ENCODE measurements at places on chromosomes 2 and 18.

GRCh38 chr2:211351987-211352386, 795.6 kb downstream of the CPS1 start:
- DNase-seq: no peak

DNA sequence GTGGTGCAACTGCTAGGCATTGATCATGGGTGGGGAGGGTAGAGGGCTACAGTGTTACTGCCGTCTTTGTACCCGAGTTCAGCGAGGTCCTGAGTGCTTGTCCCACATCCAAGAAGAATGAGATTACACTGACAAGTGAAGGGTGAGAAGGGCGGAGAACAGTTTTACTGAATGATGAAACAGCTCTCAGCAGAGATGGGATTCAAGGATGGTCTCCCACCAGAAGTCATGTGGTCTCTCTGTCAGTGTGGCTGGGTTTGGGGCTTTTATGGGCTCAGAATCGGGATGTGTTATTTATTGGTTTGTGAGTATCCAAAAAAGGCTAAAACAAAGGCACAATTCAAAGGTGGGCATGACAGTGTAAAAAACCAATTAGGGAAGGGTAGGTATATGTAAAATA, 10.8 kb upstream of the ASB1 start:
- DNase-seq: no peak

GRCh38 chr2:160993654-160994061, 166.6 kb upstream of the TANK start:
- DNase-seq: no peak

DNA sequence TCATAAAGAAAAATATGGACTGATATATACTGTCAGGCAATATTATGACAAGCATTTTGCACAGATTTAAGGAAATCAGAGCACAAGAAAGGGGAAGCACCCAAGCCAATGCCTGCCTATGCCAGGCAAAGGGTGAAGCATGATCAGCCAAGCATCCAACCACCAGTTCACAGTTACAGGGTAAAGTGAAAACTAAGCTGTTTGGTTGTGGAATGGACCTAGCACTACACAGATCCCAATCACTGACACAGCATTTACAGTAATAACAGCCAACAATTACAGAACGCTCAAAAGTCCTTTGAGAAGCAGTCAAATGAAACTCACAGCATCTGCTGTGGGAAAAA, 90.3 kb downstream of the SP3 start:
- peak; percentile 66 for DNase-seq

DNA sequence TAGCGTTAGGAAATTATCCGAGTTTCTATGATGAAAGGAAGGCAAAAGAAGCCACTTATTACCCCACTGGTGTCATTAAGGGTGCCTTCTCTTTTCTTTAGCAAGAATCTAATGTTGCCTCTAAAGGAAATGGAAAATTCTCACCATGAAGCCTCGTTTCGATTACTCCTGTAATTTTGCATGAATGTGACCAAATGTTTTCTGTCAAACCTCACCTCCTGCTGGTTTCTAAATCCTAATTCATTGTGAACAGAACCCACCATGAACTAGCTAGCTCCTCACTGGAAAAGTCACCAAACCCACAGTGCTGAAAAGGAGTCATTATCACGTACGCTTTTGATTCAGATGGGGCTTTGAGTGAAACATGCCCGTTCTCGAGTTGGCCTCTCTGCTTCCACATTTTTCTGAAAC, 119.9 kb downstream of the COPS8 start:
- DNase-seq: no peak

GRCh38 chr18:75215663-75216062, 5.1 kb downstream of the TSHZ1 start:
- no peak for DNase-seq

DNA sequence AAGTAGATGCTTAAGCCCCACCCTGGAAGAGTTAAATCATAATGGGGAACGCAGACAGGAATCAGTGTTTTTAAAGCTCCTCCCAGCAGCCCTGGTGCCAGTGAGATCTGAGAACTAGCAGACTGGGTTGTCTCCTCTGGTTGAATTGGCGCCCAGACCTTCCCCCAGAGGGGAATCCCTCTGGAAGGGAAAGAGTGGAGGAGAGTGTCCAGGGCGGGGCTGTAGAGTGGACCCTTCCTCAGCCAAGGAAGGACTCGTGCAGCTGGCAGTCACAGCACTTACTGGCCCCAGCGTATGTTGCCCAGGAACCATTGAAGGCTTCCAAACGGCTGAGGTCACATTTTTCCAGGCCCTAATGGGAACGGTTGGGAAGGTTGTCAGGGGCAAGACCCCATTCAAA, 62.5 kb downstream of the TGOLN2 start:
- no peak for DNase-seq

GRCh38 chr18:74661691-74662090, 64.0 kb downstream of the ZNF407 start:
- DNase-seq: no peak

DNA sequence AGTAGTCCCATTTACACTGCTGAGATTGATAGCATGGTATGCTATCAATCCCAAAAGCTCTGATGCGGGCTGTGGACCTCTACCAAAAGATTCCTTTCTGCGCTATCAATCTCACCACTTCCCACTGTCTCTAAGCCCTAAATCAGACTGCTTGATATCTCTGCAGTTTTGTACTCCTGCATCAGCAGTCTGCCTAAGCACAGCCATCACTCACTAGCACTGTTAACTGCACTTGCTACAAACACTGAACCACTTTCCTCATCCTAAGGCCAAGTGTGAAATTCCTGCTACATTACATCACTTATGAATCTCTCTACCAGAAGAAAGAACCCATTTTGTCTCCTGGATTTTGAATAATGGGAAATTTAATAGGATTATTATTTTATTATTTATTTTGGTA, 237.0 kb downstream of the HNMT start:
- no peak for DNase-seq

DNA sequence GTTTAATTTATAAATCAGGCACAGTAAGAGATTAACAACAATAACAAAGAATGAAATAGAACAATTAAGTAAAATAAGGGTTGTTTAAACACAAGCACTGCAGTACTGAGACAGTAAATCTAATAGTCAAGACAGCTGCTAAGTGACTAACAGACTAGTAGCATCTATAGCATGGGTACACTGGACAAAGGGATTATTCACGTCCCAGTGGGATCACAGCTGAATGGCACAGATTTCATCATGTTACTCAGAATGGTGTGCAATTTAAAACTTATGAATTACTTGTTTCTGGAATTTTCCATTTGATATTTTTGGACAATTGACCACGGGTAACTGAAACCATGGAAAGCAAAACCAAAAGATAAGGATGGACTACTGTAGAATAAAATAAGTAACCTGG, 161.9 kb upstream of the DAPL1 start:
- no peak for DNase-seq

DNA sequence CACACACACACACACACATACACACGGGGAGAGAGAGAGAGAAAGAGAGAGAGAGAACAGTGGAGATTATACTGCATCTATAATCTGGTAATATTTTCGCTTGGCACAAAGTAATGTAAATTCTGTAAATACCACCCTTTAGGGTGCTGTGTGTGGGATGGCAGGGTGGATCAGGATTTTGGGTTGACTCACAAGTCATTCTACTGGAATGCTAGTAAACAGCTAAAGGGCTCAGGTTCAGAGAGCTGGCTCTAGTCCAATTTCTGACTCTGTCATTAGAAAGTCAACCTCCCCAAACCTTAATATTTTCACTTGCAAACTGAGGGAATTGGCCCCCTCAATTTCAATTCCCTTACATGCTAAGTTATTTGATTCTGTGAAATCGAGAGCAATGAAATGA, 308.3 kb downstream of the TSN start:
- DNase-seq: no peak

GRCh38 chr18:51135364-51135763, 62.1 kb downstream of the MEX3C start:
- no peak for DNase-seq

GRCh38 chr2:216742411-216742810, 47.1 kb upstream of the IGFBP5 start:
- DNase-seq: no peak

DNA sequence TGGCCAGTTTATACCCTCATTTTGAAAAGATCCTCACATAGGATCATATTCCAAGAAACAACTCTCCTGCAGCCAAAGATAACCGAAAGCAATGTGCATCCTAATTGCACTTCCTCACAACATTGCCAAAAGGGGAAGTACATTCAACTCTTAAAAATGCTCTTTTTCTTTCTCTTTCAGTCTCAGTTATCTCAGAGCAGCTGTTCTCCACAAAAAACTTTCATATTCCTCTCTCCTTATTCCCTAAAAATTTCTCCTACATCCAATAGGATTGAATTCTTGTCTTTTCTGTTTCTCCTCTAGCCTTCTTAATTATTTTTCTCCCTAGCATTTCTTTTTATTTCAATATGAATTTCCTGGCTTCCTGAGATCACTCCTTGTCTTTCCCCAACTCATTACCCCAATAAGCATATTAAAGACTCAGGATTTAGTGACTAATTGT, 7.4 kb upstream of the VRK2 start:
- DNase-seq: peak; percentile 72

DNA sequence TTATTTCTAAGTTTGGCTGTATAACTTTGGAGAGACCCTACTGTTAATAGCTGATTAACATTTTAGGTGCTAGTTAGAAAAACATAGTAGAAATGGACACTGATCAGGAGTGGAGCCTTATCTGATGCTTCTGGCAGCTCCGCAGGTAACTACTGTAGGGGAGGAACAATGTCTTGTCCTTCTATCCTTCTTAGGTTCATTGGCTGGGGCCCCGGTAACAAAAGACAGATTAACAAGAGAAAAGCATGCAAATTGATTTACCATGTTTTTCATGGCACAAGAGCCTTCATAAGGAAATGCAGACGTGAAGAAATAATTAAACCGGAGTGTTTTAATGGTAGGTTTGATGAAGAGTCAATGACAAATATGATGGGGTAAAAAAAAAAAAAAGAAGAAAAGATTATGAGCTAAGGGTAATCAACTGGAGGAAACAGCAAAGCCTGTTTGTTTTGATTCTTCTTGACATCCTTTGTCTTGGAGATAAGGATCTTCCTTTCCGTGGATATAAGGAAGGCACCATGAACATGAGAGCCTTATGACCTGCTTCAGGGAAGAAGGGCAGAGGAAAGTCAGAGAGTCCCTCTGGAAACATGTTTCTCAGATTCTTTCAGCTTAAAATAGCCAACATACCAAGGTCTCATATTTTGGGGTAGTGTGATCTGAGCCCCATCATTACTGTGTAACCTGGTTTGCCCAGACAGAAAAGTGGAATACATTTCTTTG, 62.4 kb upstream of the GCFC2 start:
- no peak for DNase-seq

DNA sequence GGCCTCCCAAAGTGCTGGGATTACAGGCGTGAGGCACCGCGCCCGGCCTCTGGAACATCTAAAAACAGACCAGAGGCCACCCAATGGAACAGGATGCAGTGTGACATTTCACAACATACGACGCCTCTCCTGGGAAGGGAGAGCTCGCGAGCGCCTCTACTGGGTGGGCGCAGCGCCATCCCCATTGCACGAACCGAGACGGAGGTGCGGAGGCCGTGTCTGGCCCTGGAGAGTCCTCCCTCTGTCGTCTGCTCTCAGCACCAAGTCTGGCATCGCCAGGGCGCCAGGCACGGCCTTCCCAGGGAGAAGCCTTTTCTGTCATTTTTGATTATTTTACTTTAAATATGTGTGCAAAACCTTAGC, 9.4 kb upstream of the GBX2 start:
- DNase-seq: no peak

DNA sequence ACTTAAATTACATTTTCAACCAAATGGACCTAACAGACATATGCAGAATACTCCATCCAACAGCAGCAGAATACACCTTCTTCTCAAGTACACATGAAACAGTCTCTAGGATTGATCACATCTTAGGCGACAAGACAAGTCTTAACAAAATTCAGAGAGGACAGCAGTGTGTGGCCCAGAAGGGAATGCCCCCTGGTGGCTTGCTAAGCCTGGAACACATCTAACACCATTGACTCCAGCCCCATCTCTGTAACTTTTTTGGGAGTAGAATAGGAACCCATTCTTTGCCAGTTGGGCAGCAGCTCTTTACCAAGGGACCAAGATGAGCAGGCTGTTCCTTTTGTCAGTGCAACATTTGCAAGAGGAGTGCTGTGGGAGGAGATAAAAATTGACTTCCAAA, 249.9 kb downstream of the PLCL1 start:
- no peak for DNase-seq

DNA sequence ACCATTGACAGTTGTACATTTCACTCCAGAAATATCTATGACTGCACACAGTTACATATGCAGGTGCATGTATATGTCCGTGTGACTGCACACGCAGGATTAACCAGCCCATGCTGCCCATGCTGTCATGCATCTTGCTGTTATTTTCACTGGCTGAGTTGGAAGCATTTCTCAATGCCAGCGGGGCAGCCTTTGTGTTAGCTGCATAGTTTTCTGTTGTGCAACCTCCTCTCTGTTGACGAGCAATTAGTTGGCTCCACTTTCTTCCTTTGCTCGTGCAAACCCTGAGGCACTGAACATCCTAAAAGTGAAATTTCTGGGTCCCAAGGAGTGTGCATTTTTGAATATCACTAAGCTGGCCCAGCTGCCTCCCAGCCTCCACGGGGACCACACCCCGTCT, 133.4 kb upstream of the GLI2 start:
- DNase-seq: no peak

DNA sequence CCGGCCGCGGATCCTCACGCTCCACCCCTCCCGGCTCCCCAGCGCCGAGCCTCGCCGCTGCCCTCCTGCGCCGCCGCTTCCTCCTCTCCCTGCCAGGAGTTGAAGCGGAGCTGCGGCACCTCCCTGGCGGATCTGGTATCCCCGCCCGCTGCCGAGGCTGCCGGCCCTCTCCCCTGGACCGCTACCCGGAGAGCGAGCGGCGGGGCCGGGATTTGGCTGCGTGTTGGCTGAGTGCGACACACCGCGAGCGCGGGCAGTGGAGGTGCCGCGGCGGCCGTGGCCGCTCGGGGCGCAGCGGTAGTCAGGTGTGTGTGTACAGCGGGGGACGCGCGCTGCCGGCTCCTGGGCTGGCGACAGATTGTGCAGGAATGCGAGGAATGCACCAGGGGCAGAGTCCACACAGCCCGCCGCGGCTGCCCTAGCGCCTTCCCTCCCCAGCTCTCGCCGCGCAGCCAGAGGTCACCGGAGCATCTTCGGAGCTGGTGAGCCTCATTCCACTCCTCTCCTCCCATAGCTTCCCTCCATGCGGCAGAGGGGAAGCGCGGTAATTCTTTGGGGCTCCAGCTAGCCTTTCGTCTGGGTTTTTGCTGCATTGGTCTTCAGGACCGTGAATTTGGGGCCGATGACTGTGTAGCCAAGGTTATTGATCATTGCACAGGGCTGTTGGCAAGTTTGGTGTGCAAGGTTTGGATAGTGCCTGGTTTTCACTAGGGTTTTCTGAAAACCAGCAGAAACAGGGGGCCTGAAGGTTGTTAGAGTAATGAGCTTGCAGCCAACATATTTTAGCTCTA, 1.3 kb downstream of the PKP4 start:
- DNase-seq: peak; percentile 18

GRCh38 chr2:179274749-179275148, 10.1 kb upstream of the SESTD1 start:
- DNase-seq: no peak

All from CD14-positive monocyte (primary cell).